Mammary epithelial cell (primary cell): ENCODE measurements at places on chromosomes 1 and 21.

GRCh38 chr1:37795340-37796125, 1.9 kb downstream of the MANEAL start:
- DNase-seq: peak; percentile 52

DNA sequence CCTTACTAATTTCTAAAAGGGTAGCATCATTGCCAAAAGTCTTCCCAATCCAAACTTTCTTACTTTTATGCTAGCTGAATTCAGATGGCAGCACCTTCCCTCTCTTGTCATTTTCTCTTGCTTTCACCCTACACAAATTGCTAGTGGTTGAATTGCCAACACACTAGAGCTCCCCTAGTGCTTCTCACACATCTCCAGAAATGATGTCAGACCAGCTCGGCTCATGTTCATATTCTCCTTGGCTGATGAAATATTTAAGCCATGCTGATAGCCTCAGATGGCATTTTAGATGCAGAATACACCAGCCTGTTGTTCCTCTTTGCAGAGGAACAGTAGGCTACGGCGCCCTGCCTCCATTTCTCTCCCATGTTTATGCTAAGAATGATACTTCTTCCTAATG, 256.9 kb downstream of the PTBP2 start:
- no peak for DNase-seq

DNA sequence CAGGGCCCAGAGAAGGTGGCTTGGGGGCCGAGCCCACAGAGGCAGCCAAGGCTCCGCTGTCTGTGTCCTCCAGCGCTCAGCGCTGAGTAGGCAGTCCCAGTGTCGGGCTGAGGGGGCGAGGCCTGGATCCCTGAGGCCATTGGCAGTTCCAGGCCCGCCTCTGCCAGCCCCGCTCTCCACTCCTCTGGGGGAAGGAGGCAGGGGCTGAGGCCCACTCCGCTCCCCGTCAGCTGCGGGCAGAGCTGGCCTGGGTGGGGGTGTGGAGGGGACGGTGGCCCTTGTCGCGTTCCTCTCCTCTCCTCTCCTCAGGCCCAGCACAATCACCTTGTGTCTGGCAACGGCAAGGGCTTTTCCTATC, 132.8 kb downstream of the CASZ1 start:
- DNase-seq: no peak

GRCh38 chr1:10696977-10697376, 99.5 kb downstream of the CASZ1 start:
- no peak for DNase-seq

GRCh38 chr1:247293047-247293446, 37.2 kb downstream of the VN1R5 start:
- no peak for DNase-seq

- DNase-seq: no peak
Observed at GRCh38 chr1:226041419-226041818, 21.1 kb upstream of the H3-3A start.

- no peak for DNase-seq
Observed at GRCh38 chr1:68142461-68142860, 89.9 kb downstream of the WLS start.

- DNase-seq: no peak
Observed at GRCh38 chr1:206955476-206956451, 9.5 kb upstream of the PIGR start.
